CD4-positive, alpha-beta T cell treated with Interferon alpha-2 for 1 hour (primary cell): ENCODE measurements at places on chromosomes 5 and 9.

DNA sequence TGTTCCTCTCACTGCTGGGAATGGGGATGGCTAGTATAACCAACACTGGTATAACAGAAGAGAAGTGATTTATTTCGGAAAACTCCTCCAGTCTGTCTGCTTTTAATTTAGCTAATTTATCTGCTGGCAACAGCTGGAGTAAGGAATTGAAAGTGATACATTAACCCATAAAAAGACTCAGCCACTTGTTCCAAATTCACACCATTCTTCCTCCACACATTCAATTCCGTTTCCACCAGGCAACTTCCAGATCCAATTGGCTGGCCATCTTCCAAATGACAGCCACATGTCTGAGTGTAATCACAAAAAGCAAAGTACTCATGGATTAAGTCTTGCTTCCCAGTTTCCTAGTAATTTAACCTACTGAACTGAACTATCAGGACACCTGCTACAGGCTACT is 77.1 kb upstream of the RETREG1 start:
- no peak for DNase-seq

DNA sequence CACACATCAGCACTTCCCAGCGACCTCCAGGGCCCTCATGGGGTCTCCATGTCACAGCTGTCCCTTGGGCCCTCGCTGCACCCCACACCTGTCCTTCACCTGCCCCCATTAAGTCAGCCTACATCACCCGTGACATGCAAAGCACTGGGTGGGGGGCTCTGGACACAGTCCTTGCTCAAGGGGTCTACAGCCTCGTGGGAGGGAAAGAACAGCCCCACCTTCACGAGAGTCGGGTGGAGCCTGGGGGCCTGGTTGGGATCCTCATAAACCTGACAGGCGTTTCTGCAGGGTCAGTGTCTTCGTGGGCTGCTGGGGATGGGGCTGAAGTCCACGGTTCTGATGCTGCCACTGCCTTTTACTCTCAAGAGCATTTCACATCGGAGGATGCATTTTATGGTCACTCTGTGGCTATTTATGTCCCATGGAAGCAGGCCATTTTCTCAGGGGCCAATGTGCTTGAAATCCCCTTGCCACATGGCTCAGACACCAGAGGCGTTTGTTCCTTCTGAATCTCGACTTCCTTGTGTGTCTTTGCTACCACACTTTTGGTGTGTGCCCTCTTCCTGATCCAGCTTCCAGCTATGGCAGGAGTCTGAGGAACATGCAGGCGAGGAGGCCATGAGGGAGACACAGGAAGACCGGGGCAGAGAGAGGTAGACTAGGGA is at the start of gene OR2V1:
Gene OR2V1 (minus strand): TSS at position 338 of the 665 bp plus-strand sequence. CDS start 5,865 bp downstream, outside the sequence.
- no peak for DNase-seq

GRCh38 chr5:10645146-10645545 is 81.3 kb downstream of the ANKRD33B start:
- no peak for DNase-seq

GRCh38 chr9:121156263-121156731 is 45.4 kb downstream of the RAB14 start:
- peak; percentile 22 for DNase-seq

GRCh38 chr5:10712574-10713366 is 48.3 kb downstream of the DAP start:
- no peak for DNase-seq

DNA sequence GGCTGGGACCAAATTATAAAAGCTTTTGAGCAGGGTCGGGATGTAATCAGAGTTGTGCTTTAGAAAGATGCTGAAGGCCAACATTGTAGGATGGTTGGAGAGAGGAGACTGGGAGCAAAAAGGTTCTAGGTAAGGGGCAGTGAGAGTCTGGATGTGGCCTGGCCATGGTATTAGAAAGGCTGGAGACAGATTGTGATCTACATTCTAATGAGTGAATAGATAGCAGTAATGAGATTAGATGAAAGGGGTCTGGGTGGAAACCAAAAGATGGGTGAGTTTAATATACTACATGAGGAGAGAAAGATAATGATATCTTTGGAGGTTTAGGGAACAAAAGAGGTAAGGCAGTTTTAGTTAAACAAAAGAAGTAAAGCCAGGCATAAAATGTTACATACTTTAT is 88.8 kb upstream of the SH3GL2 start:
- DNase-seq: no peak

- DNase-seq: no peak
Measured at GRCh38 chr5:38816083-38817030, 29.5 kb upstream of the OSMR start.

GRCh38 chr5:97167435-97167834 is 15.6 kb downstream of the RIOK2 start:
- no peak for DNase-seq

- no peak for DNase-seq
Measured at GRCh38 chr5:105054406-105054805, 1491.8 kb upstream of the NUDT12 start.

DNA sequence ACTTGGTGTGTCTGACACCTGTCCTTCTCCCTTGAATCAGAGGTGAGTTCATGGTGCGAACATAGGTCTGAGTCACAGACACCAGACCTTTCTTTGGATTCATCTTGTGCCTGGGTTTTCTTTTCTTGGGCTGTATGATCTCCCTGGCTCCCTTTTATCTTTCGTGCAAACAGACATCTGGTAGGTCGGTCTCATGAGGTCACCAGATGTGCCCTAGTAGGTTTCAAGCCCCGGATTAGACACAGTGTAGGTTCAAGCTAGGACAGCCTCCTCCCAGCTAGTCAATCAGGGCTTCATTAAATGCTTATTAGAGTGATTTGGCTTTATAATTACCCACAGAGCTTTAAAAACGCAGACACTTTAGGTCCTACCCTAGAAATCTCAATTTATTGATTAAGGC is 106.0 kb upstream of the MYO10 start:
- DNase-seq: no peak

DNA sequence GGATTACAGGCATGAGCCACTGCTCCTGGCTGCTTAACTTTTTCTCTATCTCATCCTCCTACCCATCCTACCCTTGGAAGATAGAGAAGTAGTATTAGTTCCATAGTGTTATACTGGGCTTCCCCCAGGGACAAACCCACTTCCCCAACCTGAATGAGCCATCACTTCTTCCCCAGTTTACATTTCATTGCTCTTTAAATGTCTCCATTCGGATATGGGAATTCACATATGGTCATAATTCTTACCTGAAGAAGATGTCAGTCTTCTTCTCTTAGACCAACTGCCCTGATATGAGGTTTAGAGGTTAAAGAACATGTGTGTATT is 1.9 kb downstream of the CD274 start:
- no peak for DNase-seq

GRCh38 chr5:43192558-43193180 is 644 bp downstream of the NIM1K start:
- DNase-seq: peak; percentile 6

- no peak for DNase-seq
Measured at GRCh38 chr9:34607331-34607730, 4.6 kb downstream of the RPP25L start.

DNA sequence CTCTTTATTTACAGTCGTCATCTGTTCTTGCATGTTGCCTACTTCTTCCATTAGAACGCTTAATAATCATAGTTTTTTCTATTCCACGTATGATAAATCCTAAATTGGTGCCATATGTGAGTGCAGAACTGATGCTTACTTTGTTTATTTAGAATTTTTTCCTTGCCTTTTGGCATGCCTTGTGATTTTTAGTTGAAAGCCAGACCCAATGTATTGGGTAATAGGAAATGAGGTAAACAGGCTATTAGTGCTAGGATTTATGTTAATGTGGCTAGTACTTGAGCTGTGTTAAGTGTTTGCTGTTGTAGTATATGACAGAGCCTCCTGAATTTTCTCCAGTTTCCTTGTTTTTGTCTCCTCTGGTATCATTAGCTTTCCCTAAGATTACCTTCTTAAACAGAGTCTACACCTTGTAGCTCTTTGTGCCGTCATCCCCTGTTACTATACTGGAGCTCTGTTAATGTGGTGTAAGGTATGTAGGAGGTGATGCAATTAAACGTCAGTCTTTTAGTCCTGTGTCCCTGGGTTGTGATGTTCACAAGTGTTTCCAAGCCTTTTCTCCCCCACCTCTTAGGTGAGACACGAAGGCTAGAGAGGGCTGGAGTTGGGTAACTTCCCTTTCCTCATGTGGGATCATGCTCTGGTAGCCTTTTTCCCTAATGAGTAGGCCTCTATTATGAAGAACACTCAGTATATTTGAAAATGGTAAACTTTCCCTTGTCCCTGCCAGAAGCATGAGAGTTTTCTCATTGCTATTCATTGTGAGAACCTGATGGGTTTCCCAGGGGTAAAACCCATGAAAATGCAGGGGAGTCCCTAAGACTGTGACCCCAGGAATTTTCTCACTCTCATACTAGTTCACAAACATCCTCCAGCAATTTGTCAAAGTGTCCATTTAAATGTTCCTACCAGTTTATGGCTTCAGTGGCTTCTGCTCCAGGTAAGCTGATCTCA is 21.2 kb downstream of the SPATA31D3 start:
- no peak for DNase-seq

DNA sequence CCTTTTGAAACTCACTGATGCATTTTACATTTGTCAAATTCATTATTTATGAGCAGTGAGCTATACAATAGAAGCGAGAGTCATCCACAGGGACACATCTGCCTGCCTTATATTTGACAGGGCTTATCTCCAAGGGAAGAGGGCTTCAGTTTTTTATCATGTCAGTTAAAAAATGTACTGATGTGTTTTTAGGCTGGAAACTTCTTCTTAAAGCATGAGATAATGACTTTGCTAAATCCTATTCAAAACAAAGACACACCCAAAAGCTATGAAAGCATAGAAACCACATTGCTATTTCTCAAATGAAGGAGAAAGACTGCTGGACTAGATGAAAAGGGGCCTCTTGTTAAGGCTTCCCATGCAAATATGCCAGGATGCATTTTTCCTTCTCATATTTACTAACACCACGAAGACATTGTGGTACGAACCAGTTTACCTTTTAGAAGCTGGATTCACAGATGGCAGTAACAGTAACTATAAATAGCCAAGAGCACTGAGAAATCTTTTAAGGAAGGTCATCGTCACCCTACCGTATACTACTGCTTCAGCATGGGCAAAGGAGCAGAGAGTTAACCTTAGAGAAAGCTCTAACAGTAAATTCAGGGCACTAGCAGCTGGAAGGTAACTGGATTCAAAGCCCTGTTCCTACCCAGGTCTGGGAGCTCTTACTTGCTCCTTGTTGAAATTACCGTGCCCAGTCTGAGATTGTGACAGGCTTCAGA is 86.3 kb upstream of the IFNK start:
- DNase-seq: no peak

DNA sequence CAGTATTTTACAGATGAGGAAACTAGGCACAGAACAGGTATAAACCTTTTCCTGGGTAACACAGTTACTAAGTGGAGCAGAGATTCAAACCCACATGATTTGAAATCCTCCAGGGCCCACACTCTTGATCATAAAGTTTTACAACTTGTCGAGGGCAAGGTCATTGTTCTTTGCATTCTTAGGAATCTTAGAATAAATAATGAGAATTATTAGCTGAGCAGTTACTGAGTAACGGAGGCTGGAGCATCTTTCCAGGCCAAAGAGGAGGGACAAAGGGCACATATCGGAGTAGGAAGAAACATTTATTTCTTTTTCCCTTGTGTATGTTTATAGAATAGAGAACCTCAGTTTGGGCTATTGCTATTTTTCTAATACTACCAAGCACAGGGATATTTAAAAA is 27.1 kb upstream of the F2R start:
- DNase-seq: no peak

- no peak for DNase-seq
Measured at GRCh38 chr5:151682240-151682639, 4.5 kb downstream of the SPARC start.

GRCh38 chr5:87120518-87121303 is 147.0 kb upstream of the RASA1 start:
- peak; percentile 41 for DNase-seq

- no peak for DNase-seq
Measured at GRCh38 chr5:164350236-164350635, 844.8 kb downstream of the MAT2B start.

- DNase-seq: no peak
Measured at GRCh38 chr5:149466457-149466972, 84.7 kb downstream of the CSNK1A1 start.

- no peak for DNase-seq
Measured at GRCh38 chr5:119357270-119357669, 1.5 kb downstream of the TNFAIP8 start.

- peak; percentile 47 for DNase-seq
Measured at GRCh38 chr5:142432369-142432863, 107.6 kb upstream of the SPRY4 start.

DNA sequence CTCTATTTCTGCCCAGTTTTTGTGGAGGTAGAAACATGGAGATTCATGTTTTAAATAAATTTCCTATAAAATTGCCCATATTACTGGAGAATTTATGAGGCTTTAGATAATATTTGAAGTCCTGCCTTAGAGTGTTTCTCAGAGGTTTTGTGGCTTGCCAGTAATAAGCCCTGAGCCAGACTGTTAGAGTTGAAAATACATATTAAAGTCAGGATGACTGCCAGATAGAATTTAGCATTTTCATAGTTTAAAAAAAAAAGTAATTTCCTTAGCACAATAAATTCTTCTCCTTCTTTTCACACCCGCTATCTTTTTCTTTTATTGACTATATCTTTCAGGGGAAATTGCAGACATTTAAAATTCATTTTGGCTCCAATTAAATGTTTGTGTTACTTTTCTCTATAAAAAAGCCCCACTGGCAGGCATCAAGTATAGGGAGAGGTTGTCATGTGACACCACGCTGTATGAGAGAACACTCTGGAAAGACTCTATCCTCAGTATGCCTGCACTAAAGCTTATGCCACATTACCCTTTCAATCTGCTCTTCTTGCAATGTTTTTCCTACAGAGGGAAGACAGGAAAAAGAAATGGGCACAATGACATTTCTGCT is 135.2 kb downstream of the MPDZ start:
- DNase-seq: no peak

GRCh38 chr9:106862110-106862820 is 701 bp upstream of the ZNF462 start:
- no peak for DNase-seq

DNA sequence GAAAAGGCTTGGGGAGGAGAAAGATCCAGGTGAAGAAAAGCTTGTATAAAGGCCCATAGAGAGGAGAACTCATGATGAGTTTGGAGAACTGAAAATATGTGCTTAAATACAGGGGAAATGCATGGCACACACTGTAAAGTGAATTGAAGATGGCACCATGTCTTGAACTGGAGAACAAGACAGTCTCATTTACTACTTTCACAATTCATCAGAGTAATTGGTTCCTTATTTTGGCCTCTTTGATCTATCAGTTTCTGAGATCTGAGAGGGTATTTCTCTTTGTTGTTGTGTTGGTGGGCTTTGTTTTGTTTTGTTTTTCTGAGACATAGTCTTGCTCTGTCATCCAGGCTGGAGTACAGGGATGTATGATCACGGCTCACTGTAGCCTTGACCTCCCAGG is 98.2 kb downstream of the CEMIP2 start:
- no peak for DNase-seq

GRCh38 chr5:135034963-135035677 is 1.1 kb upstream of the PITX1 start:
- no peak for DNase-seq

DNA sequence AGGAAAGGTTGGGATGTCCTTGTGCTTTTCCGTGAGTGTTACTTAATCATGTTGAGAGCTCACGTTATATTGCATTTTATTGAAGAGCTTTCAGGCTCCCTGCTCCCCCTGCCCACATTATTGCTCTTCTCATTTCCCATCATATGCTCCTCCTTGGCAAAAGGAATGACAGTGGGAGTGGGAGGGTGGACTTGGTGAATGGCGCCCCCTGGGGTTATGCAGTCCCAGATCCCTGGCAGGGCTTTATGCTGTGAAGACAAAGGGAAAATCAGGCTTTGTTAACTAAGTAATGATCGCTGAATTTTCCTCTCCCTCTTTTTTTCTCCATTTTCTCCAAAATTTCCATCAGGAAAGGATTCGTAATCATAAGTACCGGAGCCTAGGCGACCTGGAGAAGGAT is 166.6 kb downstream of the SMARCA2 start:
- peak; percentile 6 for DNase-seq
